Activated CD8-positive, alpha-beta memory T cell treated with anti-CD3 and anti-CD28 coated beads, Interleukin-2, amount 50 U/mL, for 4 hours (primary cell): ENCODE measurements at places on chromosomes 13 and 19.

GRCh38 chr19:27744926-27745768 is 1467.8 kb downstream of the UQCRFS1 start:
- no peak for DNase-seq

DNA sequence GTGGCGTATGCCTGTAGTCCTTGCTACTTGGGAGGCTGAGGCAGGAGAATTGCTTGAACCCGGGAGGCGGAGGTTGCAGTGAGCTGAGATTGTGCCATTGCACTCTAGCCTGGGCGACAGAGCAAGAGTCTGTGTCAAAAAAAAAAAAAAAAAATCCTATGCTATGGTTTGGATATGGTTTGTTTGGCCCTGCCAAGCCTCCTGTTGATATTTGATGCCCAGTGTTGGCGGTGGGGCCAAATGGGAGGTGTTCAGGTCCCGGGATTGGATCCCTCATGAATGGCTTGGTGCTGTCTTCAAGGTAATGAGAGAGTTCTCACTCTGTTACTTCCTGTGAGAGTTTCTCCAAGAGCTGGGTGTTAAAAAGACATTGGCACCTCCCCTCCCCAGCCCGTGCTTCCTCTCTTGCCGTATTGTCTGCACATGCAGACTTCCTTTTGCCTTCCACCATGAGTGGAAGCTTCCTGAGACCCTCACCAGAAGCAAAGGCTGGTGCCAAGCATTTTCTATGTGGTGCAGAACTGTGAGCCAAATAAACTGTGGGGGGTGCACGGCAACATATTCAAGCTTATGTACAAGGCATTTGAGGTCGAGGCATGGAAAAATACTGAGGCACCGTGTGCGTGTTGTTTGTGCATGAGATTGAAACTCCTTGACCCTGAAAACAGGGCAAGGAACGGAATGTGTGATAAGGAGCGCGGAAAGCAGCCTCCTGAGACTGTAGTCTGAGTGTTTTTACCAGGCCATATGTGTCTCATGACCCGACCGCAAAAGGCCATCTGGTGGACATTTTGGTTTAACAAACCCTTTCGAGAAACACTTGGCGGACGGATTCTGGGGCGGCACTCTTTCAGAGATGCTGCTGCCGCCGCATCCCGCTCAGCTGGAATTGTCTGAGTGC is 7.3 kb downstream of the SIGLEC9 start:
- DNase-seq: no peak

- DNase-seq: no peak
Measured at GRCh38 chr19:33490041-33490451, 31.5 kb downstream of the PEPD start.

- no peak for DNase-seq
Measured at GRCh38 chr13:41077475-41077874, 16.2 kb downstream of the WBP4 start.

- DNase-seq: no peak
Measured at GRCh38 chr13:102993348-102993747, 72.9 kb downstream of the SLC10A2 start.

DNA sequence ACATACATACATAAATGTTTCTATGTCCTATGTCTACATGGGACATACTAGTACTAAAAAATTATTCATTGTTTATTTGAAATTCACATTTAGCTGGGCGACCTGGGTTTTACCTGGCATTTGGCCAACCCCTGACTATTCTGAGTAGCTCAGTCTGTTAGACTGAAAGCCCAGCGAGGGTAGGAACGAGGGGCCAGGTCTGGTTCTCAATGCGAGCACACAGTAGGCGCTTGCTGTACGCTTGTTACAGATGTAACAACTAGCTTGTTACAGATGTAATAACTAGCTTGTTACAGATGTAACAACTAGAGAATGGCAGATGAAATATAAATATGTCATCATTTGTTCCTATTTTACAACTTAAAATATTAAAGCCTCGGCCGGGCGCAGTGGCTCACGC is 920 bp upstream of the ANO8 start:
- DNase-seq: no peak

DNA sequence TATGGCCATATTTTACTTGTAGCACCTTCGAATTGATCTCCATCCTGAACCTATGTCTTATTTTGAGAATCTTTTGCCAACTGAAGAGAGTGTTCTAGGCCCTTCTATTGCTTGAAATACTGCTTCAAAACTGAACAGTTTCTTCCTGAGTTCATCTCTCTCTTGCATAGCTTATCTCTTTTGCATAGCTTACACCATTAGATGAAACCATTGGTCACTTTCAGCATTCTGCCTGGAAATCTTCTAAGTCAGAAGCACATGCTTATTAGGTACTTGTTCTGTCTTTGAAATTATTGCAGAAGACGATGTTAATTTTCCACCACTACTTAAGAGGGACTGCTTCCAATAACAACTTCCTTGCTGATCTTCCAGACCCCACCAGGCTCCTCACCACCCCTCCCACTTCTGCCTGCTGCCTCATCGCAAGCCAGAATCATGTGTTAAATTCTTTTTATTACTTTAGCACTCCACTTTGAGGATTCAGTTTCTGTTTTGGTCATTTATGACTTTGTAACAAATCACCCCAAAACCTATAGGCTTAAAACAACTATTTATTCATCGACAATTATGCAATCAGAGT is 122.4 kb upstream of the MAB21L1 start:
- no peak for DNase-seq

DNA sequence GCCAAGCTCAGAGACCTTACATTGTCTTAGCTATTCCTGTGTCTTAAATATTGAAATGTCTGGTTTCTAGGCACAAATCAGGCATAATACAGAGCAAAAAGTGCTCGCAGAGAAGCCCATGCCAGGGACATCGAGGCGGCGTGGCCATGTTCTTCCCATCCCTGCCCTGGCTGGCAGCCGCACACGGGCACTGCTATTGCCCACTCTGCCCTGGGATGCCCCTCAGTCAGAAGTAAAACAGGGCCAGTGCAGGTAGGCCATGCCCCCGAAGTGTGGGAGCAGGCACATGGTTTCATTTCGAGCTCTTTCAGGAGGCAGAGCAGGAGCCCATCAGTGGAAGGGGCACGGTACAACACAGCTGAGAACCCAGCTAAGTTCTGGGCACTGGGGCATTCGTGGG is 113.5 kb downstream of the COL4A1 start:
- no peak for DNase-seq
